Camera-type eye (tissue), 1 donor: ENCODE measurements at places on chromosomes 12 and 14. TPM values are rescaled to one million over a fixed set of nuclear protein-coding genes. Genes with fewer than 3 reads are reported as not detected.

MNAT1 gene
- total RNA-seq, result 90.1 TPM

HOXC6 gene
- total RNA-seq, result not detected

DIO2 gene
- total RNA-seq, result 21.3 TPM

STON2 gene
- 338 TPM for total RNA-seq

SERPINA9 gene
- total RNA-seq, result not detected

B3GNT4 gene
- 0.88 TPM for total RNA-seq

PPP4R4 gene
- 10.0 TPM for total RNA-seq

CRACR2A gene
- 2.7 TPM for total RNA-seq

TMEM119 gene
- 51.7 TPM for total RNA-seq

HOXC12 gene
- not detected for total RNA-seq

NOS1 gene
- total RNA-seq, result 2.0 TPM

EPYC gene
- total RNA-seq, result not detected

SLC41A2 gene
- total RNA-seq, result 71.6 TPM

DACT1 gene
- total RNA-seq, result 27.2 TPM

PRB3 gene
- total RNA-seq, result not detected

MFAP5 gene
- total RNA-seq, result 96.9 TPM
